SHP77 treated with DMSO at 0.1 percent for 48 hours (cell line): ENCODE measurements at places on chromosomes 4 and X.

- no peak for DNase-seq
These were observed 60.8 kb downstream of the SHROOM2 start for GRCh38 chrX:9847071-9847470.

DNA sequence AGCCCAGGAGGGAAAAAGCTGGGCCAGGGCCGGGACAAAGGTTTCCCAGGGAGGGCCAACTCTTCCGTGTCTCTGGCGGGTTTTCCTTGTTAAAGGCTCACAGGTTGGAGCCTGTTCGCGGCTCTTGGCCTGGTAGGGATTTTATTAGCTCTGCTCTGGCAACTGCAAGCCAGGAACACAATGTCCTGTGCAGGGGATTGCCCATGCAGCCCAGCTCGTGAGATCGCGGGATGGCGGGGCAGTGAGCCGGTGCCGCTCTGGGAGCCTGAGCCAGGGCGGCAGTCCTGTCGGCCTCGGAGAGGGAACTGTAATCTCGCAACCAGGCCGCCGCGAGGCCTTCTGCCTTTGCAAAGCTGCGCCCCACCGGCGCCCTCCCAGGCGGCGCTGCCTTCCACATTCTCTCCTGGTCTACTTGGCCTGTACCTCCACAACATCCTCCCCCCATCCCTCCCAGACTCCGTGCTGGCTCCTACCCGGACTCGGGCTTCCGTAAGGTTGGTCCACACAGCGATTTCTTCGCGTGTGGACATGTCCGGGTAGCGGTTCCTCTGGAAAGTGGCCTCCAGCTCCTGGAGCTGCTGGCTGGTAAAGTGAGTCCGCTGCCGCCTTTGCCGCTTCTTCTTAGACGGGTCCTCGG lies 2.1 kb downstream of the PITX2 start:
- DNase-seq = peak; percentile 53

DNA sequence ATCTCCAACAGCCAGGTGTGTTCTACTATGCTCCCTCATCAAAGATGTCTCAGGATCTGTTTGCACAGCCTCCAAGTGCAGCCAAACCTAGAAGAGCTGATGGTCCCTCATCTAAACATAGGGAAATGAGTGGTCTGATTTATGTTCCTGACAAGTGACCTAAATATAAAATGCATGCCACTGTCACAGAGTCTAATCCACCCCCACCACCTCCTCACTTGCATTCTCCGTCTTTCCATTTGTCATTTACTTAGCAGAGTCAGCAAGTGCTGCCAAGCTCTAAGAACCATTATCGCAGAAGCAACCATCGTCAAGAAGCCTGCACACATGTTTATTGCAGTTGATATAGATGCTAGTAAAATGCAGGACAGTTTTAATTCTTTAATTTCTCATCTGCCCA lies 33.1 kb upstream of the VCX3A start:
- DNase-seq = no peak

GRCh38 chr4:146945556-146946374 lies at the start of gene TTC29:
Gene TTC29 (minus strand): TSS chr4:146945864. CDS start chr4:146939895, 5,969 bp downstream.
- DNase-seq = peak; percentile 82

- no peak for DNase-seq
These were observed 2.3 kb downstream of the TMEM187 start for GRCh38 chrX:153974726-153975286.

GRCh38 chr4:102734591-102735385 lies 26.0 kb downstream of the MANBA start:
- DNase-seq = no peak

GRCh38 chrX:101191217-101191750 lies 28.3 kb upstream of the DRP2 start:
- no peak for DNase-seq

GRCh38 chrX:72408885-72409284 lies 103.2 kb upstream of the CITED1 start:
- no peak for DNase-seq

DNA sequence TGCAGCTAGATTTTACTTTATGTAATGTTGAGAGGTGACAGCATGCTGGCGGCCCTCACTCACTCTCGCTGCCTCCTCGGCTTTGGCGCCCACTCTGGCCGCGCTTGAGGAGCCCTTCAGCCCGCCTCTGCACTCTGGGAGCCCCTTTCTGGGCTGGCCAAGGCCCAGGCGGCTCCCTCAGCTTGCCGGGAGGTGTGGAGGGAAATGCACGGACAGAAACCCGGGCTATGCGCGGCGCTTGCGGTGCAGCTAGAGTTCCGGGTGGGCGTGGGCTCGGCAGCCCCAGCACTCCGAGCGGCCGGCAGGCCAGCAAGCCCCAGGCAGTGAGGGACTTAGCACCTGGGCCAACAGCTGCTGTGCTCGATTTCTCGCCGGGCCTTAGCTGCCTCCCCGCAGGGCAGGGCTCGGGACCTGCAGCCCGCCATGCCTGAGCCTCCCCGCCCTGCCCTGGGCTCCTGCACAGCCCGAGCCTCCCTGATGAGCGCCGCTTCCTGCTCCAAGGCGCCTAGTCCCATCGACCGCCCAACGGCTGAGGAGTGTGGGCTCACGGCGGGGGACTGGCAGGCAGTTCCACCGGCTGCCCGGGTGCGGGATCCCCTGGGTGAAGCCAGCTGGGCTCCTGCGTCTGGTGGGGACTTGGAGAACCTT lies 128.7 kb downstream of the GASK1B start:
- no peak for DNase-seq

DNA sequence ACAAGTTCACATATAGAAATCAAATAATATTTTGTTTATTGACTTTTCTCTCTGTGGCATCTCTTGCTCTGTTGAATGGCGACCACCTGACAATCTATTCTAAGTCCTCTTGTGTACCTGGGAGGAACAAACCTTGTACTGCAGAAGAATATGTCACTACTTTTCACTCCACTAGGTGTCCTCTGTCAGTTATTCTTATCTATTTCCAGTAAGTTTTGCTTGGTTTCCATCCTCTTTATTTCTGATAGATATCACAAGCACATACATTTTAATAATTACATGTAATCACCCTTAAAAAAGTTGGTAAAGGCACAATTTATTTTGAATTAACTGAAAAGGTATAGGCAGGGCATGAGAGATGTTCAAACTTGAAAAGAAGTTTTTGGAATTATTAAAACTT lies 238.4 kb downstream of the SNCA start:
- no peak for DNase-seq

DNA sequence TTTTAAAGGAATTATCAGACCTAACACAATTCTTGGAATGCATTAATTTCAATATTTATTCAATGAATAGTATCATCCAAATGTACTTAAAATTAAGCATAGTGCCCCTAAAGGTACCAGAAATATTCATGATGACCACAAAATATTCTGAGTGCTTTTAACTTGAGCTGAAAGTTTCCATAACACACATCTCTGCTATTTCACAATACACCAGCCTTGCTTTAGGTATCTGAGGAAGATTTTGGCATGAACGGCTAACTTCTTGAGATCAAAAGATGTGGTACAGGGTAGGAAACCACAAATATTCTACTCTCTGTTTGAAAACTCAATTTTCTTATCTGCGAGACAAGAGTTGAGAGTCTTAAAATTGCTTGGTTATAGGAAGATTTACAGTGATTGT lies 538.3 kb upstream of the PCDH7 start:
- DNase-seq = no peak

DNA sequence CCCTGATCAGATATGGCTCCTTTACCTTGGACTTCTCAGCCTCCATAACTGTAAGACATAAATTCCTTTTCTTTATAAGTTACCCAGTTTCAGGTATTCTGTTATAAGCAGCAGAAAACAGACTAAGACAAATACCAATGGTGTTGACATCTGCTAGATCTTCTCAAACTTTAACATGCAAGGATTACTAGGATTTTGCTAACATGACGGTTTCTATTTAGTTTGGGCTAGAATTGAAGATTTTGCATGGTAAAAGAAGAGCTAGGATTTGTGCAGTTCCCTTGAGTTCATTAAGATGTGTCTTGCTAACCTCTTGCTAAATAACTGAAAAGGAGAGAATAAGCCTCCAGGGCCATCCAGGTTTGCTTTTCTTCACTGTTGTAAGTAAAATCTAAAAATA lies 5.3 kb upstream of the COPS4 start:
- DNase-seq = no peak

GRCh38 chr4:55385201-55385649 lies 10.5 kb upstream of the TMEM165 start:
- DNase-seq = no peak

- DNase-seq = no peak
These were observed 384.4 kb downstream of the PCDH7 start for GRCh38 chr4:31104577-31104976.

GRCh38 chr4:164012396-164013027 lies 518.0 kb downstream of the TMA16 start:
- DNase-seq = peak; percentile 21

GRCh38 chrX:153379971-153380581 lies 21.1 kb downstream of the PNMA6E start:
- no peak for DNase-seq

DNA sequence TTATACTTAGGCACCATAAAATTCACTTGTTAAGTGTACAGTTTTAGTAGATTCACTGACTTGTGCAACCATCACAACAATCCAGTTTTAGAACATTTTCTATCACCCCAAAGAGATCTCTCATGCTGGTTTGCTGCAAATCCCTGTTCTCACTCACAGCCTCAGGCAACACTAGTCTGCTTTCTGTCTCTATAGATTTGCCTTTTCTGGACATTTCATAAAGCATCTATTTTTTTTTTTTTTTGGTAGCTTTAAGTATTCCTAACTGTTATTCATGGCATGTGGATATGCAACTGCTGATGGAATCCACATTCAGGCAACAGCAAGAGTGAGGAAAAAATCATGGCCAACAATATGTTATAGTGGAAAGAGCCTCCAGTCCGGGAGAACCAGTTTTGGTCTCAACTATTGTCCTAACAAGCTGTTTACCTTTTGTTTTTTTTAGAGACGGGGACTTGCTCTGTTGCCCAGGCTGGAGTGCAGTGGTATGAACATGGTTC lies 27.0 kb upstream of the TMEM150C start:
- no peak for DNase-seq

DNA sequence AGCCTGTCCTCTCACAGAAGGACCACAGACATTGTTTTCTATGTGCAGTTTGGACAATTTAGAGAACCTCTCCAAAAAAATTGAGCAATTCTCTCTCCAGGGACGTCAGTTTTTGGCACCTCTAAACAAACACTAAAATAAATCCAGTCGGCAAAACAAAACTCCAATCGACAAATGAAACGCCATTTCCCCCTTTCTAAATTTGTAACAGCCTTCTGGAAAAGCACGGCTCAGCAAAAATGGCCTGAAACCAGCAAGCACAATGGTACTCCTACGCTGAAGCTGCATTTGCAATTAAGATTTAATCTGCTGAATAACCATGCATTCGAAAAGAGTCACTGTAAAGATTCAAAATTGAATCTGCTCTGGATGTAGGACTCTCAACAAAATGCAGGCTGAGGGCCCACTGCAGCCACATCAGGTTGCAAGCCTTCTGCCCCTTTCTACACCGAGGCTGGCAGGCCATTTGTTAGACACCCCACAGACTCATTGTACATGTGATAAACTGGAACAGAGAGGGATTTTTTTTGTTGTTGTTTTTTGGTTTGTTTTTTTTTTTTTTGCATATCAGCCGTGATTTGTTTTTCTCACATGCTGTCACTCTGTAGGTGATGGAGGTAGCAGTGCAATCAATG lies 79.9 kb upstream of the MAP3K15 start:
- no peak for DNase-seq

DNA sequence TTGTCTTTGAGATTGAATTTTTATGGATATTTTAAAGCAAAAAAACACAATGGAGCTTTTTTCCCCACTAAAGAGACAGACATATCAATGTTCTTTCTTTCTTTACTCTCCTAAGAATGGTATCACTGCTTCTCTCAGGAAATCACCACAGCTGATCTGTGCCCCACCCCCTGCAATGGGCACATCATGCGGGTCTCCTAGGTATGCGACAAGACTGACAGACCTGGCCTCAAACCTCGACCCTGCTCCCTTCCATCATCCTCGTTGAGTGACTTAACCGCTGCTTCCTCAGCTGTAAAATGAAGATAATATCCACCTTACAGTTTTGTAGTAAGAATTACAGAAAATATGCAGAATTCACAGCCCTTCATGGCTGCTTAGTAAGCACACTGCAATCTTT lies 58.3 kb downstream of the LEF1 start:
- no peak for DNase-seq

DNA sequence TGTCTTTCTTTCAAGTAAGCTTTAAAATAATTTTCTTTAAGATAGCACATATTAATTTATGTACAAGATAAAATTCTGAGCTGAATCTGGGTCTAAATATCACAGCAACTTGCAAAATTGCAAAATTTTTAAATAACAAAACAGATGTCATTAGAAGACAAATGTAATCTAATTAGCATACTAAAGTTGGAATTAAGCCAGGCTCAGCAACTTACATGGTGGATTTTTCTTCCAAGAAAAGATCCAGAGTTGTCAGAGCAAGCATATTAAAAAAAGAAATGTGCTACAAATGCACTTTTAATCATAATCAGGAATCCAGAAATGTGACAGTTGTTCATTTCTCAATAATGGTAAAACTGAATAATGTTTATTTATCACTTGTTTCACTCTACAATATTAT lies 906.9 kb upstream of the INTU start:
- DNase-seq = no peak

DNA sequence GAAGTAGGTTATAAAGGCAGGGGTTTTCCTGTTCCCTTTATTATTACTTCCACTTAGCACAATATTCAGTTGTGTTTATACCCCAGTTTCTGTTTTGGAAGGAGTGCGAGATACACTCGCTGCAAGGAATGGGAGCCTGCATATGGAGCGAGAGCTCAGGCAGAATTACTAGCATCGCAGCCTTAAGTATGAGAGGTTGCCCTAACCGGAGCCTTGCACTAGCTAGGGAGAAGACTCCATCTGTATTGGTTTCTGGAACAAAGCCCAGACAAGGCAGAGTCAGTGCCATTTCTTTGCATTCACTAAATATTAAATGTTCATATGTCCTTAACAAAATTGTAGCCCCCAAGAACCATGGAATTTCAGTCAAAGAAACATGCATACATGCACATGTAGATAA lies 6.2 kb upstream of the DCTD start:
- no peak for DNase-seq

- DNase-seq = no peak
These were observed 71.0 kb downstream of the RELL1 start for GRCh38 chr4:37615059-37615719.

DNA sequence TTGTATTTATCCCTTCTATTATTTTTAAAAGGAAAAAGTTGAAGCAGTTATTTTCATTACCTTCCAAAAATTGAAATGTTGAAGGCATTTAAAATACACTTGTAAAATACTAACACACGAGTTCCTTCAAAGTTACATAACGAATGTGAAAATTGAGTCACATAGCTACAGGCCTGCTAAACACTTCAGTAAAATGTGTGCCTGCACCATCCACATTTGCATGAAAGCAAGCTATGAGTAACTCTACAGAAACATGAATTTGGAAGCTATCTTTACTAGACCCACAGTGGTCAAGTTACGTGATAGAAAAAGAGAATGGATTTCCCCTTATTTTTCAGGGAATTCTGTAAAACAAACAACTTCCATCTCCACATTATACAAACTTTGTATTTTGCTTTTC lies 1148.8 kb upstream of the PCDH7 start:
- no peak for DNase-seq

GRCh38 chr4:106048250-106048971 lies 153.1 kb downstream of the NPNT start:
- no peak for DNase-seq

- no peak for DNase-seq
These were observed 622.0 kb downstream of the CENPC start for GRCh38 chr4:66923081-66923865.

- DNase-seq = no peak
These were observed 88.0 kb downstream of the FNIP2 start for GRCh38 chr4:158856852-158857251.

GRCh38 chrX:42289492-42290385 lies 366.4 kb upstream of the CASK start:
- no peak for DNase-seq
